Body of pancreas (tissue), 4 donors: ENCODE measurements at places on chromosomes 3 and 15. TPM values are rescaled to one million over a fixed set of nuclear protein-coding genes. Genes with fewer than 3 reads are reported as not detected.

Gene CD96
- total RNA-seq = 0.33 TPM

Gene PLA1A
- 4.4 TPM for total RNA-seq

Gene PLS1
- 6.3 TPM for total RNA-seq

Gene CCDC54
- not detected for total RNA-seq

Gene KCNMB3
- total RNA-seq = 8.2 TPM

Gene CFAP44
- total RNA-seq = 14.8 TPM
